ENCODE measurements at places on chromosomes 12 and 14. TPM values are rescaled to one million over a fixed set of nuclear protein-coding genes. Genes with fewer than 3 reads are reported as not detected.

GRCh38 chr12:91343010-91343409, 160.4 kb upstream of the DCN start:
- H3K27me3 ChIP-seq, result no peaks in the 10 kb centered on the region
- no peak overlapping the region for H3K4me3 ChIP-seq
- H3K4me1 ChIP-seq, result no peaks in the 10 kb centered on the region
- no peaks in the 10 kb centered on the region for H3K36me3 ChIP-seq
- DNase-seq, result no peak

DNA sequence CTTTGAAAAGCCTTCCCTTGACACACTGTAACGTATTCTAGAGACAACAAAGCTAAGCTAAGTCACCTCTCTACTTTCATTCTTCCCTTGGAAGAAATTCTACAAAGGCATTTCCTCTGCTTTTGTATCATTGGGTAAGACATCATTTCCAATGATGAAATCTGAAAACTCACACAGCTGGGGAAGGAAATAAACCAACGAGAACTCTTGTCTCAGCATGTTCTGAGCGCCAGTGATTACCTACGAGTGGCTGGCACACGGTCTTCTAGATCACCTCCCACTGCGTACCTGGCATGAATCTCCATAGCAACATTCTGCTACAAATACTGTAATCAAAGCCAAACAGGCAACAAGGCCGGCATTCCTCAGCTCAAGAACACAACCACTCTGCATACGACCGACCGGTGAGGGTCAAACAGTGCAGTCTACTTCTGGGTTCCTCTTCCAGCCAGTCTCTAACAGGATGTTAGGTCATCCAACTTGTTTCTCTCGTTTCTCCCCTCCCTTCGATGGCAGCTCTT, 7.6 kb downstream of the VPS37B start:
- no peaks in the 10 kb centered on the region for H3K27me3 ChIP-seq
- H3K27ac ChIP-seq, result peak overlapping the region; percentile 87
- peak; percentile 82 for DNase-seq
- peak overlapping the region; percentile 49 for H3K4me3 ChIP-seq
- peaks cover 88% of the 10 kb centered on the region for H3K4me1 ChIP-seq

- H3K27ac ChIP-seq, result no peak overlapping the region
- no peaks in the 10 kb centered on the region for H3K36me3 ChIP-seq
- peaks cover 3% of the 10 kb centered on the region for H3K27me3 ChIP-seq
These were observed 19.6 kb upstream of the ATP5MC2 start for GRCh38 chr12:53695152-53696145.

DNA sequence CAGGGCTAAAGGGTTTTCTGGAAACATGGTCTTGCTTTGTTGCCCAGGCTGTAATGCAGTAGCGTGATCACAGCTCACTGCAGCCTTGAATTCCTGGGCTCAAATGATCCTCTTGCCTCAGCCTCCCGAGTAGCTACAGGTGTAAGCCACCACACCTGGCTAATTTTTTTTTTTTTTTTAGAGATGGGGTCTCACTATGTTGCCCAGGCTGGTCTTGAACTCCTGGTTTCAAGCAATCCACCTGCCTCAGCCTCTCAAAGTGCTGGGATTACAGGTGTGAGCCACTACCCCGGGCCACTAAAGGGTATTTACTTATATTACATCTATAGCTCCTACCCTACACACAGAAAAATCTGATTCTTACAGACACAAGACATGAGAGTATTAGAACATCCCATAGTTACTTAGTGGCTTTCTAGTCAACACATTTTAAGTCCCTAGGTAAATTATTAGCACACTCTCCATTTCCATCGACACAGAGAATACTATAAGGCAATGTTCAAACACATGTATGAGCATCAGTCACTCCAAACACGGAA, 6.2 kb upstream of the DCAF11 start:
- no peaks in the 10 kb centered on the region for H3K36me3 ChIP-seq
- peaks cover 13% of the 10 kb centered on the region for H3K4me1 ChIP-seq
- H3K27me3 ChIP-seq, result no peaks in the 10 kb centered on the region

GRCh38 chr14:90330203-90331196, 1.2 kb downstream of the NRDE2 start:
- no peaks in the 10 kb centered on the region for H3K27me3 ChIP-seq
- no peak overlapping the region for H3K27ac ChIP-seq
- H3K36me3 ChIP-seq, result no peaks in the 10 kb centered on the region
- DNase-seq, result no peak
- H3K4me3 ChIP-seq, result peak overlapping the region; percentile 79

DNA sequence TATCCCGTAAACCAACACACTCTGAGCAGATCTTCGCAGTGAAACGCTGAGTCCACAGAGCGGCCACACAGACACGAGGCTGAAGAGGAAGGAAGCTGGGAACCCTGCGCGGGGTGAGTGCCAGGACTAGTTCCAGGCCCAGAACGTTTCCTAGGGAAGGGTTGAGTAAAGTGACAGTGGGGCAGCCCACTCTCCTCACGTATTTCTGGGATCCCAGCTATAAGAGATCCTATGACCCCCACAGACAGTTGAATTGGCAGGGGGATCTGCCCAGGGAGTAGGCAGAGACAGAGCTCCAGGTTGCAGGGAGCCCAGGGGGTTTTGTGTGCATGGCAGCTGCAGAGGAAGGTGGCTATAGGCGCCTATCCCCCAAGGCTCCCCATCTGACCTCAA, 51.1 kb downstream of the GTF2A1 start:
- H3K27ac ChIP-seq, result peak overlapping the region; percentile 73
- peak; percentile 16 for DNase-seq
- H3K27me3 ChIP-seq, result no peaks in the 10 kb centered on the region
- H3K36me3 ChIP-seq, result no peaks in the 10 kb centered on the region
- peaks cover 16% of the 10 kb centered on the region for H3K4me1 ChIP-seq

The CEBPE gene
- 0.37 TPM for total RNA-seq

The PRKD1 gene
- total RNA-seq, result 3.3 TPM

The FUT8 gene
- 91.8 TPM for total RNA-seq
